Hematopoietic multipotent progenitor cell (in vitro differentiated cells): ENCODE measurements at places on chromosomes 12 and 14. TPM values are rescaled to one million over a fixed set of nuclear protein-coding genes. Genes with fewer than 3 reads are reported as not detected.
A peak's percentile ranks its signal among the peaks of the same experiment; 100 is the strongest.

GRCh38 chr14:60951776-60952435 is 29.0 kb downstream of the TRMT5 start:
- no peak for DNase-seq

GRCh38 chr14:69715725-69716477 is 51.0 kb upstream of the SRSF5 start:
- DNase-seq = peak; percentile 33

- no peak for DNase-seq
Observed at GRCh38 chr12:58252914-58253313, 311.5 kb downstream of the ATP23 start.

GRCh38 chr12:89117448-89118034 is 234.8 kb downstream of the DUSP6 start:
- DNase-seq = no peak

DNA sequence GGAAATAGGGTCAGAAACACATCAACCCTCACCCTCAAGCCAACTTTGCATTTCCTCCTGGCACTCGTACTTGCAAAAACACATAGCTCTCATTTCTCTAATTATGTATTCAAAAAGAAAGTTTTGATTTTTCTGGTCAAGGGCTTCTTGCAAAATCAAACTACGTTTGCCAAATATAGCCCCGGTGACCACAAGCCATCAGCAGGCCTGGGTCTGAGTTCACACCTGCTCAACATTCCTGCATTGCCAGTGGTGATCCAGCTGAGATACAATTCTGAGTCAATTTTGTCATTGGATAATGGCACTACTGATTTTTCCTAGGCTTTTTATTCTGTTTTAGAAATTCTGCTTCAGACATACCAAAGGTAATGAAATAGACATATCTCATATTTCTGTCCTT is 10.7 kb upstream of the BHLHE41 start:
- DNase-seq = no peak

DNA sequence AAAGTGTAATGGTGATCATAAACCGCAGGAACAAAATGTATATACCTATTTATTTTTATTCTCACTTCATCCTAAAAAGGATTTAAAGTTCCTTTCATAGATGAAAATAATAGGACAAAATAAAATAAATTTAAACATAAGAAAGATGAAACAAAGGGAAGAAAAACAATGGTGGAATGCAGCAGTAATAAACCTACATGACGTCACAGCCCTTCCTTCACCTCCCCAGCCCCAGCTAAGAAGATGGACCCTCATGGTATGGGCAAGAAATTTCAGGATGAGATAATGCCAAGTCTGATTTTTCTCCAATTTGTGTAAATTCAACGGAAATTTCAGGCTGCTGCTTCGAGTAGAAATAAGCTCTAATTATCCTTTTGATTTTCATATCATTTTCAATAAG is 381.0 kb downstream of the LRIG3 start:
- no peak for DNase-seq

DNA sequence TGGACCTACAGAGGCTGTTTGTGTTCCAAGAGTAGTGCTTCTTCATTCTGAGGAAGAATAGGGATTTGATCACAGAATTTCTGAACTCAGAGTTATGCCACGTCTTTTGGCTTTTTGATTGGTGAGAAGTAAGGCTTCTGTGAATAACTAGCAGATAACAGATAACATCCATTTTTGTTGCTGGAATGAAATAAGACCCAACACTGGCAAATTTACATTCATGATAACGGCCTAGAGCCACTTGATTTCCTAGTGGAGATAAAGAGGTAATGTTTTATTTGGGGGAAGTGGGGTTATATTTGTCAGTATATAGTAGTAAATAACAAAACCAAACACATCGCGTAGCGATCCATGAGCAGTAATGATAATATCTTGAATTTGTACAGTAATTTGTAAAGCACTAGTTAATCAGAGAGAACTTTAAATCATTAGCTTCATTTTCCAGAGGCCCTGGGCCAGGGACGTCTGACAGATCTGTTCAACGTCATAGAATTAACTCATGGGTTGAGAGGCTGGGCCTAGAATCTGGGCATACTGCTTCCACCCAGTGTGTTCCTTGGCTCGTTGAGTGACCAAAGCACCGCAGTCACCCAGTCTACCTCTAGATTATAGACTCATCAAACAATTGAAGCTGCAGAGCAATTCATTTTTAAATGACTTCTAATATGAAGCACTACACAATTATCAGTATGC is 79.6 kb downstream of the HMGA2 start:
- DNase-seq = no peak

DNA sequence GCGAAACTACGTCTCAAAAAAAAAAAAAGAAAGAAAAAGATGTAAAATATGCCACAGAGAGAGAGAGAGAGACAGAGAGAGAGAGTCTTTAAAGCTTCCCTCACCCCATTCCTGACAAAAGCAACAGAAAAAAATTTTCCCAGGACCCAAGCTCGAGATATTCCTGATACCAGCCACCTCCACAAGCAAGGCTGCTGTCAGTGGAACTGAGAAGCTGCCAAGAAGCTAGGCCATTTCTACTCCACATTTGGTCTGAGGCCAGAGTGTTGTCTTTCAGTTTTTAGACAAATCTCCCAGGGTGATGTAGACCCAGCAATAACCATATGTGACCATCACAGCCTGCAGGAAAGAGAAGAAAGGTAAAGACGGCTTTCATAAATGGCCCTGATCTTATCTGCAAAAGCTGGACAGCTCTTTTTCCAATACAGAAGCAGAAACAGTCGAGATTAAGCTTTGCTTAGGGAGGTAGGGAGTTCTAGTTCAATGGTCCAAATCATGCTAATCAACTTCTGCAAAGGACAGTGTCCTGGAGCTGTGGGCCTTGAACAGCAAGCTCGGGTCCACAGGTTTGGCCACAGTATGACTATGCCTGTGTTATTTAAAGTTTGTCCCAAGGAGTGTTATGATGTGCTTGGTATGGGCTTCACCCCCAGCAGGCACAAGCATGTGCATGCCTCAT is 130.3 kb upstream of the NUDT4 start:
- DNase-seq = no peak

- DNase-seq = no peak
Observed at GRCh38 chr14:31965071-31965734, 111.9 kb upstream of the ARHGAP5 start.

DNA sequence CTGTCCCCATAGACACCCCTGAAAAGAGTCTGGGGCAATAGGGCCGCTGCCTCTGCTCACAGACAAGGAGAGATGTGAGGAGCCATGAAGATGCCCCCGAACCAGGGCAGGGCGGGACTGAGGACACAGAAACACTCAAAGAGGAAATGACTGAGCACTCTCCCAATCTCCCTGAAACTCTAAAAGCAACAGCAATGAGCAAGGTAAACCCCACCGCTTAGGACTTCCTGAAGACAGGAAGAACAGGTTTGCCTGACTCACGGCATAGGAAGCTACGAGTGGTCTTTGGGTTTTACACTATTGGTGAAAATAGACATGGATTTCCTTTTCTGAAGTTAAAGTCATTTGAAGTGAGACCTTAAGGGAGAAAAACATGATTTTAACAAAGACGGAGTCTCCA is 32.5 kb downstream of the STX2 start:
- DNase-seq = no peak

- DNase-seq = no peak
Observed at GRCh38 chr14:27890259-27890658, 876.3 kb upstream of the FOXG1 start.

GRCh38 chr14:25067600-25067999 is 17.7 kb upstream of the STXBP6 start:
- DNase-seq = no peak

DNA sequence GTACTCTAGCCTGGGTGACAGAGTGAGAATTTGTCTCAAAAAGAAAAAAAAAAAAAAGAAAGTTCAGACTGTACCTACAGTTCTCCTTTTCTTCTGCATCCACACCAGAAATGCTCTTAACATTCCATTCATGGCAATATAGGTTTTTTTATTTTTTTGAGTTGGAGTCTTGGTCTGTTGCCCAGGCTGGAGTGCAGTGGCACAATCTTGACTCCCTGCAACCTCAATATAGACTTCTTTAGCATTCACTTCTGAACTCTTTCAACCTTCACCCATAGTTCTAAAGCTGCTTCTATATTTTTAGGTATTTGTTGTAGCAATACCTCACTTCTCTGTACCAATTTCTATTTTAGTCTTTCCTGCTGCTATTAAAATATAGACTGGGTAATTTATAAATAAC is 1095.7 kb downstream of the FLRT2 start:
- no peak for DNase-seq

Gene SERPINA12
- total RNA-seq = not detected

Gene PLEKHD1
- total RNA-seq = under 0.01 TPM

Gene ARPC3
- total RNA-seq = 141 TPM

Gene PLEKHG7
- total RNA-seq = not detected

Gene CMA1
- total RNA-seq = not detected

Gene FAIM2
- total RNA-seq = under 0.01 TPM
